ENCODE measurements at places on chromosomes 13 and 19.

GRCh38 chr13:58989556-58989955 lies 1174.2 kb downstream of the DIAPH3 start:
- DNase-seq, result no peak

- DNase-seq, result no peak
Observed at GRCh38 chr19:53193535-53194222, 521 bp upstream of the ZNF665 start.

DNA sequence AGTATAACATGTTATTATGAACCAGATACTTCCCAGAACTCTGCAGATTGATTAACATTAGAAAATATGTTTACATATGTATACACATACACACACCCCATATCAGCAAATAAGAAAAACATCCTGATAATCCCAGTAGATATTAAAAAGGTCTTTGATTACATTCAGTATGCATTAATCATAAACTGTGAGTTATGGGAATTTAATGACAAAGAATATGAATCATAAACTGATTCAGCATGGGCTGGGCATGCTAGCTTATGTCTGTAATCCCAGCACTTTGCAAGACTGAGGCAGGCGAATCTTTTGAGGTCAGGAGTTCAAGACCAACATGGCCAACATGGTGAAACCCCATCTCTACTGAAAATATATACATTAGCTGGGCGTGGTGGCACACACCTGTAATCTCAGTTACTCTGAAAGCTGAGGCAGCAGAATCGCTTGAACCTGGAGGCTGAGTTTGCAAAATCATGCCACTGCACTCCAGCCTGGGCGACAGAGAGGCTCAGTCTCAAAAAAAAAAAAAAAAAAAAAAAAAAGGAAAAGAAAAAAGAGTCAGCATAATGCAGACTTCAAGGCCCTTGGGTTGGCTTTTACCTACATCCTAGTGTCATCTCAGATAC lies 581.9 kb upstream of the PRR20A start:
- DNase-seq, result no peak

DNA sequence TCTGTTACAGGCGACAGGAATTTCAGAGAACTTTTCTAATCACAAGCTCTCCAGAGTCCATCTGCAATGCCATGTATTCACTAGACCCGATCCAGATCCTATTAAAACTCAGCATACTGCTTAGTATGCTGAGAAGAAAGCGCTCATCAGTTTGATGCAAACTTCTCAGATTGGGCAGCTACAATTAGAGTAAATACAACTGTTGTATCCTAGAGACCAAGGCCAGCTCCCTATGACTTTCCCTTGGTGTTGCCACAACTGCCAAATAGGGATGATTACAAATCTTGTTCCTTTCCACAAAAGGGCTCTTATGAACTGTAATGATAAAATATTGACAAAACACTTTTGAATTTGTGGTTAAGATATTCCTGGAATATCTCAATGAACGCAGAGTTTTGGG lies 191.2 kb downstream of the SPRY2 start:
- DNase-seq, result no peak

- DNase-seq, result no peak
Observed at GRCh38 chr13:67258482-67258881, 28.3 kb upstream of the PCDH9 start.

DNA sequence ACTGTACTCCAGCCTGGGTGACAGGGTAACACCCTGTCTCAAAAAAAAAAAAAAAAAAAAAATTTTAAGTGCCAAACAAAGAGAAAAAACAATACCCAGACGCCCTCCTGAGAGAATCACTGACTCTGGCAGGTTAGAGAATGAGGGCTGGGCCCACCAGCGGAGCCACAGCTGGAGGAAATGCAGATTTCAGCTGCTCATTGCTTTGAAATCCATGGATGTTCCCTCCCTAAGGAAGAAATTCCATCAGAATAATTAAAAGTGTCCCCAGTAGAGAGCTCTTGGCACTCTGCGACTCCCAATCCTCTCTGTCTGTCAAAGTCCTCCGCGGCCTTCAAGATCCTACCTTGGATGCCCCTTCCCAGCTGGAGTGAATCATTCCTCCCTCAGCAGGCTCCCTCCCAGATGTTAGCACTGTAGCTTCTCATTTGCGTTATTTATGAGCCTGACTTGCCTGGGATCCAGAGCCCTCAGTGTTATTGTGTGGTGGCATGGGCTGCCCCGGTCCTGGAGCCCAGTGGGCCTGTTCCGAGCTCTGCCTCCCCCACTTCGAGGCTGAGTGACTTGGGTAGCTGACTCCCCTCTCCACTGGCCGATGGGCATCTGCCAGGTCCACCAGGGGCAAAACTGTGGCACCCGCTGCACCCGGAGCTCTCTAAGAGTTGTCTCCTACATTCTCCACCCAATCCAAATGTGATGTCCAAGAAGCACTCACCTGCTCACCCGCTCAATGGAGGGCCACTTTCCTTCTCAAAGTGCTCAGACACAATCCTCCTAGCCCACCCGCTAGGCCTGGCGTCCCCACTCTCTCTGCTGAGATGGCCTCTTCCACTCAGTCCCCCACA lies 47.0 kb downstream of the SERP2 start:
- DNase-seq, result no peak

DNA sequence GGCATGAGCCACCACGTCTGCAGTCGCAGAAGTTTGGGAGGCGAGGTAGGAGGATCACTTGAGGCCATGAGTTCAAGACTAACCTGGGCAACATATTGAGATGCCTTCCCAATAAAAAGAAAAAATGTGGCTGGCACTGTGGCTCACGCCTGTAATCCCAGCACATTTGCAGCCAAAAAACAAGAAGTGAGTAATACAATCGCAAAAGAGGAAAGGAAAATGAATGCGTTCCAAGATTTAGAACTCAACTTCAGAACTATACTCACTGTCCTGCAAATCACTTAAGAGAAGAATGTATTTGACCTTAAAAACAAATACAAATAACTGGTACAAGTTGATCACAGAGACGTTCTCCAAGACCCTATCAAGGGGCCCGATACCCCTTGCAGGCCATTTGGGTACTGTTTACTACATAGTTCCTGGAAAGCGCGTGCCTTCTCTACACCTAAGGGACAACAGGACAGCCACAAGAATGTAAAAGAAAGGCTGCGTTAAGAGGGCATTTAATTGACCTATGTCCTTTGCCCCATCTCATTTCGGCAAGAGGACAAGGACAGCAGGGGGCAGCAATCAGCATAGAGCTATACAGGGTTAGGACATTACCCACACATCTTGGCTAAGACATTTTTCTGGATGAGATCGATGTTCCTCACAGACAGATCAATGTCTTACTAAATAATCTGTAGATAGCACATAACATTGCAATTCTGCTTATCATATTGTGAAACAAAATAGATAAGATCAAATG lies 41.3 kb downstream of the FLT3 start:
- no peak for DNase-seq

DNA sequence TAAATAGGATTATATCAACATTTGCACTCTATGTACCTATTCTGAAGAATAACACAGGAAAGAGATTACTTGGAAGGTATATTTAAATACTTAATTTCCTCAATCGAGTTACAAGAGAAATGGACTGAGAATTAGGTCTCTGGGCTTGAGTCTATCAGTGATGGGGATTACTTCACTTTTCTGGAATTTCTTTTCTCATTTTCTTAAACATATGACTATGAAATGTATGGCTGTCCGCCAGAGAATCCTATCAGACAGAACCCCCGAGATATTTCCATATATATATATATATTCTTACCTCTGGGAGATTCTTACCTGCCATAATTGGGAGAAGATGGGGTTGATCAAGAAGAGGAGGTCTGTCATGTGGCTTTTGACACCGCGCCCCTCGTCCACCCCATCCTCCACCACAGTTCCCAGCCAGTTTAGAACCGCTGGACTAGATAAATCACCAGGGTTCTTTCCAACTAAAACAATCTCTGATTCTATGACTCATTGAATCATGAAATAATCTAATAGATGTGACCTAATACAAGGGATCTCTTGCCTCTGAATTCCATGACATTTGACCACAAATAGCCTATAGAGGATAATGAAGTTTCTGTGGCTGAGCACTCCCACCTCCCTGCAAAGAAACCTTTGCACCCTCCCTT lies 231.3 kb downstream of the TBC1D4 start:
- DNase-seq, result no peak

GRCh38 chr19:41355802-41356201 lies 2.1 kb upstream of the TGFB1 start:
- DNase-seq, result no peak

GRCh38 chr19:982567-983170 lies 1.5 kb upstream of the WDR18 start:
- peak; percentile 88 for DNase-seq

- no peak for DNase-seq
Observed at GRCh38 chr13:41751277-41751676, 209.6 kb downstream of the VWA8 start.

GRCh38 chr19:43976732-43977131 lies 7.3 kb upstream of the ZNF155 start:
- no peak for DNase-seq

GRCh38 chr19:5078182-5078581 lies 109.3 kb downstream of the KDM4B start:
- DNase-seq, result no peak

- DNase-seq, result no peak
Observed at GRCh38 chr13:94590744-94591143, 5.2 kb downstream of the TGDS start.

DNA sequence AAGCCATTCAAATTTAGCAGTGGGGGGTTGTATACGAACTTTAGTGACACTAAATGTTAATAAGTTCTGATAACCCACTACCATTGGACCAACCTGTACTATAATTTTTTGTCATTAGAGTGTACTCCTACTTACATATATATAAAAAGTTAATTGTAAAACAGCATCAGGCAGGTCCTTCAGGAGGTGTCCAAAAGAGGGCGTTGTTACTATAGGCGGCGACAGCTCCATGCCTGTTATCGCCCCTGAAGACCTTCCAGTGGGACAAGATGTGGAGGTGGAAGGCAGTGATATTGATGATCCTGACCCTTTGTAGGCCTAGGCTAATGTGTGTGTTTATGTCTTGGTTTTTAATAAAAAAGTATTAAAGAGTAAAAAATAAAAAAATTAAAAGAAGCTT lies 27.5 kb downstream of the SPRYD7 start:
- DNase-seq, result no peak

DNA sequence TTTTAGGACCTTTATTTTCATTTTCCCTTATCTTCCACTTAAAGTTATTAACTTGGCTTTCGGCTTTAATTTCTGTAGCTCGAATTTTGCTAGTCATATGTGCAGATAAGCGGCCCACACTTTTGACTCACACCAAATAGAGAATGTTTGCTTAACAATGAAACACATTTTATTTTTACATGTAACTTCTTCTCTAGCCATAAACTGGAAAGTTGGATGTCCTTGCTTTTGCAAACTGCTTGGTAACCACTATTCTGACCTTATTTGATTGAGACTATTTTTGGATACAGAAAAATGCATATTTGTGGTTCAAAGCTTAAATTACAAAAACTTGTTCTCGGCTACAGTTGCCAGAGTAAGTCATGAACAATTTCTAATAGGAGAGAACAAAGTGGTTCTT lies 600.0 kb downstream of the KCTD12 start:
- DNase-seq, result no peak

DNA sequence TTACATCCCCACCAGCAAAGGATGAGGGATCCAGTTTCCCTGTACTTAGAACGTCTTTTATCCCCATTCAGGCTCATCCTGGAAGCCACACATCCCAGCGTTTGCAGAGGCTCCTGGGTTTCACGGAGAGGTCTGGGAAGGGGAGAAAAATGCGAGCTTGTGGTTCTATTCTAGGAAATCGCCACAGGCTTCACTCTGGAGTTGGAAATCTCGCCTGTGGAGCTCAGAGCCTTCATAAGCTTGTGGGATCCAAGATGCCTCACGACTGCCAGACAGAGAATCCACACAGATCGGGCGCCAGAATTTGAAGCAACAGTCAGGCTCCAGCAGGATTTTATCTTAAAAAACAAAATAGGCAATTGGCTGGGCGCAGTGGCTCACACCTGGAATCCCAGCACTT lies 157.9 kb downstream of the PTPRS start:
- DNase-seq, result no peak

DNA sequence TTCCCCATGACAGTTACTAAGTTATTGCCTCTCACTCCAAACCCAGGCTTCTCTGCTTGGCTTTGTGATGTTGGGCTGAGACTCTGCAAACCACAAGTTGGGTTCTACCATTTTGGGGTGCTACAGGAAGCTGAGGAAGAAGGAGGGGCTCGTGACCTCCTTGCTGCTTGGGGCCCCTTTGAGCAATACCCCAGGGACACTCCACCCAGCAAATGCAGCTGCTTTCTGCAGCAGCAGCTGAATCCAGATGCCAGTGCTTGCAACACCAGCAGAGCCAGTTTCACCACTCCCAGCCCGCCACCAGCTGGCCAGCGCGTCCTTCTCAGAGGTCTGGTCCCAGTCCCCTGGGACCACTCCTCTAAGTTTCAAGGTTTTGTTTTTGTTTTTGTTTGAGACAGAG lies 22.0 kb upstream of the UBAC2 start:
- DNase-seq, result no peak

- DNase-seq, result no peak
Observed at GRCh38 chr13:24651718-24652345, 28.4 kb upstream of the ATP12A start.

- DNase-seq, result no peak
Observed at GRCh38 chr19:50046649-50047503, 21.1 kb downstream of the ZNF473 start.

DNA sequence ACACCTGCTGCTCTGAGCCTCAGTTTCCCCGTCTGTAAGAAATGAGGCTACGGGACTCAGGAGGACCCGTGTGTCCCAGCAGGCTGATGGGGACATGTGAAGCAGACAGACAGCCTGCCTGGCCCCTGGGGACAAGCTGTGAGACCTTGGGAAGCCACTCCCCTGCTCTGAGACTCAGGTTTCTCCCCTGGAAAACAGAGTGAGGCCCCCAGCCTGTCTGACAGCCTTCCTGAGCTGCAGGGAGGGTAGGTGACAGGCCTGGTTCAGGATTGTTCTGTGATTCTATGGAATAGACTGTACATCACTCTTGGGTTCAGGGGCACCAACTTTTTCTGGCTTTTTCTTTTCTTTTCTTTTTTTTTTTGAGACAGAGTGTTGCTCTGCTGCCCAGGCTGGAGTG lies 2.9 kb upstream of the NTF4 start:
- DNase-seq, result no peak

- DNase-seq, result no peak
Observed at GRCh38 chr13:41652735-41653361, 195.5 kb downstream of the RGCC start.

DNA sequence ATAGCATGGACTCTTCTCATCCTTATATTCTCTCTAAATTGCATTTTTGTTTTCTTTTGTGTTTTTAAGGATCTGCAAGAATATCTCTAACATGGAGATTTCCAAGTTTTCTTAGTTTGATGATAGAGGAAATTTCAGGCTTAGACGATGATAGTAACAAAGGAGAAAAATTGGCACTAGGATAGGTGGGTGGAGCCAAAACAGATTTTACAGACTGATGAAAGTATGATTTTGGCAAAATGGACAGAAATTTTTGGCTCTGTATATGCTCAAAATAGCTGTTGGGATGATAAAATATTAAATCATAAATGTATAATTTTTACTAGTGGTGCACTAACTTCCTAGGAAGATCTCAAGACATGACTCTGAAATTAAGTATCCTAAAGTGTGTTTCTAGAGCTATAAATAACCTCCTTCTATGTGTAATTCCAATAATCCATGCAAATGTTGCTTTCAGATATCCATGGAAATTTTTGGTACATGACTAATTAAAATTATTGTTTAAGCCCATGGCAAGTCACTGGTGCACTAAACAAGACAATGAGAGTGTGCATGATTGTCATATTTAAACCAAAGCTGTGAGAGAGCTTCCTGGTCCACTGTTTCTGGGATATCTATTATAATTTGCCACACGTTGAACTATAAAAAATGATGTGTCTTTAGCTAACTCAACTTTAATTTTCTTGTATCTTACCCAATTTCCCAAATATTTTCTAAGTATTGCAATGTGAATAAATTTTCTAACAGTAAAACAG lies 55.8 kb upstream of the NBEA start:
- no peak for DNase-seq

Measured in left forelimb (tissue), 1 donor.